Epithelial cell of proximal tubule (primary cell): ENCODE measurements at places on chromosomes 12 and 14. TPM values are rescaled to one million over a fixed set of nuclear protein-coding genes. Genes with fewer than 3 reads are reported as not detected.

Gene TMEM119
- 0.06 TPM in 1 of 2 replicates, not detected in the other for total RNA-seq

Gene REP15
- total RNA-seq, result 3.6 TPM in 1 of 2 replicates, not detected in the other

Gene RDH16
- total RNA-seq, result 0.12 TPM in 1 of 2 replicates, not detected in the other

Gene HCAR2
- total RNA-seq, result not detected in 2 replicates

DNA sequence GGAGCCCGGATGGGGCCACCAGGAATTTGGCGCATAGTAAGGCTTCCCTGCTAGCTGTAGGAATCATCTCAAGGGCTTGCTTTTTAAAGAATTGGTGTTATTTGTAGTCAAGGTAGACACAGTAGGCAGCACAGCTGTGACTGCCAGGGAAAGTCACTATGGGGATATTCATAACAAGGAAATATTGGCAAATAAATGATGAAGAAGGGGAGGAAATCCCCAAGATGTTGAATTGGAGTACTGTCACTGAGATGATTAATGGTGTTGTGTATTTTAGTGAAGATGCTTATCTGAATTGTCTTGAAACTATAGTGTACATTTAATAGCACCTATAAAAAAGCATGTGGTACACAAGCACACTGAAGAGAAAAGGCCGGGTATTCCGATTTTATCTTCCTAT lies 118.9 kb downstream of the NPAS3 start:
- DNase-seq, result no peak

GRCh38 chr12:89306827-89307473 lies 45.4 kb downstream of the DUSP6 start:
- DNase-seq, result no peak

DNA sequence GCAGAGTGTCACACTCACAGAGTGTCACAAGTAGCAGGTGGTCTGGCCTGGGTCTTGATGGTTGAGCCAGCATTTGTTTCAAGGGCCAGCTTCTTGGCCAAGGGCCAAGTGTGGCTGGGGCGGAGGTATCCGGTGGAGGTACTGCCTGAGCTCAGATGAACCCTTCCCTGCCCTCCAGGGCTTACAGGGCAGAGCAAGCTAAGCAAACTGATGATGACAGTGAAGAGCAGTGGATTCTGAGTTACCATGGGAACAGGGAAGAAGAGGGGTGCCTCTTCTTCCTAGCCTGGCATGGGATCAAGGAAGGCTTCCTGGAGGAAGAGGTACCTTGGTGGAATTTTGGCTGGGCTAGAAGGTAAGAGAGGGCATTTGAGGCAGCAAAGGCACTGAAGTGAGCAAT lies 35.7 kb downstream of the MVK start:
- DNase-seq, result no peak

GRCh38 chr12:109947521-109947920 lies 47.4 kb downstream of the TCHP start:
- no peak for DNase-seq

DNA sequence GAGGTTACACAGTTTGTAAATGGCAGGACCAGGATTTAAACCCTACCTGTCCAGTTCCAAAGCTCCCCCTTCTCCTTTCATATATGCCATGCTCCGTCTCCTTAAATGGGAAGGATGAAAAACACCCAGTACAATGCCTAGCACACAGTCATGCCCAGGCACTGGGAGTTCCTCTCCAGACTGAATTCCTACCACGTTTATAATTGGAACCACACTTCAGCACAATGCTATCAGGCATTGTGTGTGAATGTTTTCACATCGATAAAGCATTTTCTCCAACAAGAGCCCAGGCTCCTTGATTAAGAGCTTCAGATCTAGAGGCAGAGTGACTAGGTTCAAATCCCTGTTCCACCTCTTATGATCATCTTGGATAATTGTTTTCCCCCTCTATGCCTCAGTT lies 2.7 kb upstream of the NUAK1 start:
- DNase-seq, result no peak

DNA sequence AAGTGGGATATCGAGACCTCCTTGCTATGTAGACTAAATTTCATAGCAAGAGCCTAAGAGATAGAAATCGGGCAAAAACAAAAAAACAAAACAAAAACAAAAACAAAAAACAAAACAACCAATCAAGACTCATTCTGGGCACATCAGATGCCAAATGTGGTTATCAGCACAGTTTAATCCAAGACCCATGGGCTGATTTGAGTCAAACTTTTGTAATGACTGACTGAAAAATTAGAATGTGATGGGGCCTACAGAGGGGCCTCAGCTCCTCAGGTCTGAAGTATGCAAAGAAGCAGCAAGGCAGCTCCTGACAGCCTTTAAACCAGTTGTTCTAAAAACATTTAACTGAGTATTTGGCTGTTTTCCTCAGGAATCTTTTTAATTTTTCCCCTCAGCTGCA lies 49.3 kb downstream of the SLC4A8 start:
- no peak for DNase-seq

DNA sequence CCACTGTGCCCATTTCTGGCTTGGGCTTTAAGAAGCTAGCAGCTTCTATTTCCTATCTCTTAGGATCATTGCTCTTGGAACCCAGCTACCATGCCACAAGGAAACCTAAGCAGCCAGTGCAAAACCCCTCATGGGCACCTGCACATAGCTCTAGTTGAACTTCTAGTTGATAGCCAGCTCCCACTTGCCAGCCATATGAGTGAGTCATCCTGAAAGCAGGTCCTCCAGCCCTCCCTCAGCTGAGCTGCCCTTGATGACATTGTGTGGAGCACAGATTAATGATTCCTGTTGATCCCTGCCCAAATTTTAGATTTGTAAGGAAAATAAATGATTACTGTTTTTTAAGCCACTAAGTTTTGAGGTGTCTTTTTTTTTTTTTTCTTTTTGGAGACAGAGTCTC lies 234.2 kb upstream of the FBXO33 start:
- DNase-seq, result peak; percentile 9
